ENCODE measurements at places on chromosomes 2 and 18.

- no peak for DNase-seq
Measured at GRCh38 chr2:44886414-44886813, 55.1 kb upstream of the SIX3 start.

GRCh38 chr2:69914164-69914949, 552 bp upstream of the MXD1 start:
- DNase-seq: peak; percentile 100

DNA sequence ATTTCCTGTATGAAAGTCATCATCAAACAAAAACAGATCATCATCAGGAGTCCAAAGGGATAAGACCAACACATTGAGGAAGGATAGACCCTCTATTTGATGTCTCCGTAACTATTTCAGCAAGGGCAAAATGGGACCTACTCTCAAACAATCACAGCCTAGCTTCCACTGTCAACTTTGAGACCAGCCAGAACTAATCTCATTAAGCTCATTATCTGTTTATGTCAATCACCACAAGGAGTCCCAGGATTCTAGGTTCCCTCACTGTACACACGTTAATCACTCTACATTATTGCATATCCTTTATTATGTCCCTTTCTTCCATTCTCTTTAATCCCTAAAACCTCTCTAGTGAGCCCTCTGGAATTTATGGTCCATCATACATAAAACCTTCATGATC, 370.3 kb upstream of the LINC00305 start:
- DNase-seq: no peak

- DNase-seq: no peak
Measured at GRCh38 chr2:100260712-100261620, 61.3 kb downstream of the LONRF2 start.

DNA sequence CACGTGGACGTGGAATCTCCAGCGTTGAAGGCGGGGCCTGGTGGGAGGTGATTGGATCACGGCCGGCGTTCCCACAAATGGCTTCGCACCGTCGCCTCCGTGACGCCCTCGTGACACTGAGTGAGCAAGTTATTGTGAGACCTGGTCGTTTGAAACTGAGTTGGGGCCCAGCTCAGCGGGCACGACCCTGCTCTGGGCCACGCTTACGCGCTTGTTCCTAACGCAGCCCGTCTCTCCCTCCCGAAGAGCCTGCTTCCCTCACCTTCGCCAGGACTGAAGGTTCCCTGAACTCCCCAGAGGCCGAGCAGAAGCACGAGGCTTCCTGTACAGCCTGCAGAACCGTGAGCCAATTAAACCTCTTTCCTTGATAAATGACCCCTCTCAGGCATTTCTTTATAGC, 121.8 kb downstream of the RTP5 start:
- DNase-seq: no peak

GRCh38 chr2:177606636-177607035, 214.1 kb downstream of the AGPS start:
- DNase-seq: no peak

DNA sequence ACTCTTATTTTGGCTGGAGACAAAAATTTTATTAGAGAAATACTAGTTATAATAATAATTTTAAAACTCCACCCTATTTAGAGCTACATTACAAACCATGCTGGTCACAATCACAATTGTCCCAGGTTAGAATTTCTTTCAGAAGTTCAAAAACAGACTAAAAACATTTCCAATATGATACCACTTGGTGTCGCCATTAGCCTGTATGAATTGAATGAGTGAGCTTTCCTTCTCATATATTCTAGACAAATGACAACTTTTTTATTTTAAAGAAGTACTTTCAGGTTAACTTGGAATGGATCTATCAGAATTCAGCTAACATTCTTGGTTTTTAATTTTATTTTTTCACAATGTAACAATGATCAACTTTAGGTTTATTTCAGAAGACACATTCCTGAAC, 48.0 kb downstream of the SERPINB8 start:
- no peak for DNase-seq

GRCh38 chr2:198638577-198638976, 819.2 kb downstream of the SATB2 start:
- DNase-seq: no peak

- no peak for DNase-seq
Measured at GRCh38 chr2:191565647-191566198, 112.2 kb upstream of the NABP1 start.

DNA sequence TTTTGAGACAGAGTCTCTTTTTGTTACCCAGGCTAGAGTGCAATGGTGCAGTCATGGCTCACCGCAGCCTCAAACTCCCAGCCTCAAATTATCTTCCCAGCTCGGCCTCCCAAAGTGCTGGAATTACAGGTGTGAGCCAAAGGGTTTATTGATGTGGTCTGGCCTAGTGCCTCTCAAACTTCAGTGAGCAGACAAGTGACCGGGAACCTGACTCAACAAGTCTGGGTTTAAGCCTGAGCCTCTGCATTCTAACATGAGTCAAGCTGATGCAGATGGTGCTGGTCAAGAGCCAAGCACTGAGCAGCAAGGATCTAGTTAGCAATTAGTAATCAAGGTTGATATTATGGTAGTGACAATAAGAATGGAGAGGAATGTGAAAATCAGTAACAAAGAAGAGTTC, 21.3 kb downstream of the CDK15 start:
- DNase-seq: no peak

DNA sequence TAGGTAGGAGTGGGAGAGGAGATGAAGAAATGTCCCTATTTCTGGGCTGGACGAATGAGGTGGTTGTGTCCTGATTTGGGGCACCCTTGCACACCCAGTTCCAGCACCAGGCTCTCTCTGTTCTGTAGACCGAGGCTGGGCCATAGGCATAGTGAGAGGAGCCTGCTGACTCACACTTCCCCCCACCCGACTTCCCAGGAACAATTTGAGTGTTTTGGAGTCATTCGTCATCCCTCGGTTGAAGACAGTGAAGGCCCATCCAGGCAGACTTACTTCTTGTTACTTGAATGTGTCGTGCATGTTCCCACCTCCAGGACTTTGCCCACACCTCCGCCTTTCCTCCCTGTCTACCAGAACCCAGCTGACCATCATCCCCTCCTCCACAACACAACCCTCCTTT, 179.1 kb downstream of the HAUS1 start:
- DNase-seq: no peak

DNA sequence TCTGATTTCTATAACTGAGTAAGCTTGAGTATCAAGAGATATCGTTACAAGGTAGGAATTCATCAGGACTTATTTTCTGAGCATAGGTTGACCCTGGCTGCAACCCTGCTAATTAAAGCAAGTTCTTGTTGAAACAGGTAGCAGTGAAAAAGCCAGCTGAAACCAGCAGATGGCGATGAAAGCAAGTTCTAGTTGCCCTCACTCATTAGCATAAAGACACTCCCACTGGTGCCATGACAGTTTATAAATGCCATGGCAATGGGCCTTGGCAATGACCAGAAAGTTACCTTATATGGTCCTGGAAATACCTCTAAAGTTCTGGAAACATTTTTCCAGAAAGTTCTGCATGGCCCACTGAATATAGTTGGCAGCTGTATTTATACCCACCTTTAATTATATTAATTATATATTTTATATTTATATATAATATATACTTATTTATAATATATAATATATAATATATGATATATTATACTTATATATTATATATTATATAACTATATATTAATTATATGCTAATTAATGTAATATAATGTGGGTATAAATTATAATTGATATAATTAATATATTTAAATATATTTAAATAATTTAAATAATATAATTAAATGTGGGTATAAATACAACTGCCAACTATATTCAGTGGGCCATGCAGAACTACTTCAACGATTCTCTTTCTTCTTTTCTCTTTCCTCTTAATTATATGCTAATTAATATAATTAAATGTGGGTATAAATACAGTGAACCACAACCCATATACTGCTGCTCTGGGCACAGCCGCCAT, 188.0 kb downstream of the CDH7 start:
- no peak for DNase-seq

DNA sequence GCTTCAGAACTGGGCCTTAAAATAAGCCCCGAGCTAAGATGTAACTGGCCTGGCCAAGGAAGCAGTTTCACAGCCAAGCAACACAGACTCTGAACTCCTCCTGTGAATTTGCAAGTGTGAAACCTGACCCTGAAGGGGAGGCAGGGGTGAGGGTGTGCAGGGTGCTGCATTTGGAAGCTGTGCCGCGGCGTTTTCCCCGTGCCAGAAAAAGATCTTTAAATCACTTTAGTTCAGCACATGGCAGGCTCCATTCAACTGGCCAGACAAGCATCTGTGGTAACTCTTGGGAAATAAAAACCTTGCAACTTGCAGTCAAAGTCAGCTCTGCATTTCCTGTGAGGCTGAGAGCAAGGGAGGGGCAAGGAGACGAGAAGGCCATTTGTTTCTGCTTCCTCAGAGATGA, 209.3 kb upstream of the SOX11 start:
- DNase-seq: no peak

DNA sequence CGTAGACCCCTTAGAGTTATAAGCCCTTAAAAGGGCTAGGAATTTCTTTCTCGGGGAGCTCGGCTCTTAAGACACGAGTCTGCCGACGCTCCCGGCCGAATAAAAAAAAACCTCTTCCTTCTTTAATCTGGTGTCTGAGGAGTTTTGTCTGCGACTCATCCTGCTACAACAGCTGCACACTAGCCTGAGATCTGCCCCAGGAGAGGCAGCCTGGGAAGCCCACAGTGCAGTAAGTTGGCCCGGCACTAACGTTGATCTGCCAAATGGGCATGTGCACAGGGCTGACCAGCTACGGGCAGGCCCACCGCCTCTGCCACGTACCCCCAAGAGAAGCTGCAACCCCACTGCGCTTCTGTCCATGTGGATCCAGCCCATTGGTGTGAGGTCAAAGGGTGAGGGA, 8.4 kb upstream of the LIMS2 start:
- DNase-seq: no peak

DNA sequence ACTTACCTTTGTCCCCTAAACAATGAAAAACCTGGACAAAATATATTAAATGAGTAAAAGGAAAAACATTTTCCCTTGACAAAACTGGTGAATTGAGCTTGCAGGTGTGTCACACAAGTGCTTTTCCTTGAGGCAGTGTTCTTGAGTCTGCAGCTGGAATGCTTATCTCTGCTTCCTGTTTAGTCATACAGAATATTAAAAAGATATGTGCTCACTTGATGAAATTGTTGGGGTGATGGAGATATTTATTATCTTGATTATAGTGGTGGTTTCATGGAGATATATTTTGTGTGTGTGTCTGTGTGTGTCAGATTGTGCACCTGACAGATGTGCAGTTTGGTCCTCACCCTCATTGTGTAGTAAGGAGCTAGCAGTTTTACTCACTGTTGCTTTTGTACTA, 3.3 kb downstream of the TAF1B start:
- DNase-seq: no peak

DNA sequence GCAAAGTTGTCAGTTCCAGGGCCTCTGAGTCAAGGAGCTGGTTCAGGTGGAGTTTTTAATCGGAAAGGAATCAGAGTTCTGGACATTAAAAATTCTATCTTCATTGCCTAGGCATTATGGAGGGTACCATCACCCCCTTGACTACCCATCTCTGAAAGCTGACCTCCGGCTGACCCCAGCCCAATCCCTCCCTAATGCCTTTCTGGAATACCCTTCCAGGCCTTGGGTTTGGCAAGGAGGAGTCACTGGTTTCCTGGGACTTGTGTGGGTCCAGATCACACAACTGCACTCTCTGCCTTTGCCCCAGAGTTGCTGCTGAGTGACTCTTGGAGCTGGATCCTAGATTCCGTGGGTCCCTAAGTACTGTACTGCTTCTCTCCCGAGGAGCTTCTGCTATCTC, 1.0 kb upstream of the OSR1 start:
- DNase-seq: no peak

DNA sequence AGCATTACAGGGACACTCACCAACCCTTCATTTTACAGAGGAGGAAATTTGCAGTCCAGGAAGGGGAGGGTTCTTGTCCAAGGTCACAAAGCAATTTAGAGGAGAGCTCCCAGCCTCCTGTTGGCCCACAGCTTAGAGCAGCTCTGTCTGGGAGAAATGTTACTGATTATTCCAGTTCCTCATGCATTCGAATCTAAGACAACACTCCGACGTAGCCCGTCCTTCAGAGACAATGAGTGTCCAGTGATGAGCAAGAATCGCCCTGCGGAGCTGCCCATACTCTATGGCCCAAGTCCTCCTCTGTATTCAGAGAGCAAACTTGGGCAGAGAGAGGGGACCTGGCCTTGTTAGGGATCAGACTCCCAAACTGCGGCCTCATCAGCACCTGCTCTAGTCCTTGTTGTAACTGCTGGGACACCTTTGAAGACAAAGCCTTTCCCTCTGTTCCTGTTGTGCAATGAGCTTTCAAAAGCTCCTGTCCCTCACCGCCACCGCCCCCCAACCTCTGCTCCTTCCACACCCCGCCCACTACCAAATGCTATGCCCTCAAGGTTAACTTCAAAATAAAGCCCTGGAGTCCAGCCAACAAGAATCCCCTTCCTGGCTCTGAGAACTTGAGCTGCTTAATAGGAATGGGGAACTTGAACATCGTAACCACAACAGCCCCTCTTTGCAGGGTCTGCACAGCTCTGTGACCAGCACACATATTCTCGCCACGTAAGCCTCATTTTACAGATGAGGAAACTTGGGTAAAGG, 234.8 kb upstream of the SMAD2 start:
- DNase-seq: no peak

- no peak for DNase-seq
Measured at GRCh38 chr2:134079373-134079772, 174.5 kb upstream of the MGAT5 start.

DNA sequence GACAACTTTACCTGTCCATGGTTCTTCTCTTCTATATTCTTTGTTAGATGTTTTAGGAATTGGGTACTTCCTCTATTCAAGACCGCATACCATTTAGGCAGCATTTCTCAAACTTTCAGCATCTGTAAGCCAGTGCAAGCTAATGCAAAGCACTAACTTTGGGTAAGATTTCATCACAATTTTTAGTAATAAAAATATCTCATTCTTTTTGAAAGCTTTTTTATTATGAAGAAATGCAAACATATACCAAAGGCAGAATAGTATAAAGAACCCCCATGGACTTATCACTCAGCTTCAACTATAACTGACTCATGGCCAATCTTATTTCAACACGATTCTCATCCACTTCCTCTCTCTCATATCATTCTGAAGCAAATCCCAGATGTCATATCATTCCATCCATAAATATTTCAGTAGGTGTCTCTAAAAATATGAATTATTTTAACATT, 32.9 kb downstream of the INO80C start:
- no peak for DNase-seq

GRCh38 chr2:159713631-159714246, 1.4 kb downstream of the MARCHF7 start:
- no peak for DNase-seq

DNA sequence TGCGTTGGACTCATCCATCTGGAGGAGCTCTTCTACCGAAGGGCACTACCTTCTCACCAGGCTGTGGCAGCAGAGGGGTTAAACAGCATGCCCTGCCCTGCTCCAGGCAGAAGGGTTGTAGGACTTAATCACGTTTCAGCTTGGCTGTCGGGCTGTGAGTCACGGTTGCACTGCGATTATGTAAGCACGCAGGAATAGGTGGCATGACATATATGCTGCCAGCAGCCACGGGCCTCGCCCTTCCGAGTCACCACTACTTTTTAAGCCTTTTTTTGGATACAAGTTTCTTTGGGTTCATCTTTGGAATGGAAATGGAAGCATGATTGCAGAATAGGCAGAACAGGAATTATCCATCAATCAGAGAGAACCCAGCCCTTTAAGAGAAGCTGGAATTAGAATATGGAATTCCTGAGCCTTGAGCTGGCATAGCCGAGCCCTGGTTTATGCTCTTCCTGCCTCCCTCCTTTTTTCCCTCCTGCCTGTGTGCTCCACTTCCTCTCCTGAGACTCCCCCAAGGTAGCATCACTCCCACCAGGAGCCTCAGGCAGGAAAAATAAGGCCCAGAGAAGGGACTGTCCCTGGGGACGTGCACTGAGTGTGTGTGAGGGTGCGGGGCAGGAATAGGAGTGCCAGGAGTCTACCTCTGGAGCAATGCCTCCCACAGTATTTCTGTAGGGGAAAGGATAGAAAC, 86.8 kb downstream of the SEMA4F start:
- no peak for DNase-seq

Data from stimulated activated CD4-positive, alpha-beta T cell treated with anti-CD3 and anti-CD28 coated beads, Interleukin-2, amount 100 ng/mL, for 4 hours (primary cell).